Umbilical cord (tissue), 2 donors: ENCODE measurements at places on chromosomes 3 and 15. TPM values are rescaled to one million over a fixed set of nuclear protein-coding genes. Genes with fewer than 3 reads are reported as not detected.

Gene TIMMDC1
- total RNA-seq = 27.2 TPM

Gene CAMKV
- 0.72 TPM for total RNA-seq

Gene ALS2CL
- 8.7 TPM for total RNA-seq

Gene GUCA1C
- total RNA-seq = not detected

Gene NUP210
- 1.9 TPM for total RNA-seq

Gene ROPN1B
- 1.7 TPM for total RNA-seq

Gene SLC22A13
- total RNA-seq = 0.48 TPM

Gene KNG1
- total RNA-seq = 1.4 TPM

Gene ADGRG7
- 2.9 TPM for total RNA-seq

Gene CX3CR1
- 6.5 TPM for total RNA-seq

Gene ACTC1
- 194 TPM for total RNA-seq

Gene SLC25A20
- 7.2 TPM for total RNA-seq

Gene CSNK1G1
- total RNA-seq = 23.6 TPM

Gene MGA
- 208 TPM for total RNA-seq

Gene B3GNT5
- 7.9 TPM for total RNA-seq

Gene UBA7
- 40.9 TPM for total RNA-seq

Gene CCRL2
- total RNA-seq = 1.4 TPM

Gene RHCG
- total RNA-seq = 8.7 TPM

Gene DUOX1
- total RNA-seq = 5.8 TPM

Gene APBA2
- total RNA-seq = 5.8 TPM

Gene PLA2G4E
- 0.72 TPM for total RNA-seq

Gene NLGN1
- total RNA-seq = 8.7 TPM

Gene TMEM266
- total RNA-seq = 1.4 TPM

Gene LRRC2
- 1.9 TPM for total RNA-seq

Gene MAGEL2
- 8.2 TPM for total RNA-seq

Gene CRTAP
- 221 TPM for total RNA-seq

Gene SPINT1
- 16.6 TPM for total RNA-seq
